ENCODE measurements at places on chromosomes 6 and 20. TPM values are rescaled to one million over a fixed set of nuclear protein-coding genes. Genes with fewer than 3 reads are reported as not detected.

DNA sequence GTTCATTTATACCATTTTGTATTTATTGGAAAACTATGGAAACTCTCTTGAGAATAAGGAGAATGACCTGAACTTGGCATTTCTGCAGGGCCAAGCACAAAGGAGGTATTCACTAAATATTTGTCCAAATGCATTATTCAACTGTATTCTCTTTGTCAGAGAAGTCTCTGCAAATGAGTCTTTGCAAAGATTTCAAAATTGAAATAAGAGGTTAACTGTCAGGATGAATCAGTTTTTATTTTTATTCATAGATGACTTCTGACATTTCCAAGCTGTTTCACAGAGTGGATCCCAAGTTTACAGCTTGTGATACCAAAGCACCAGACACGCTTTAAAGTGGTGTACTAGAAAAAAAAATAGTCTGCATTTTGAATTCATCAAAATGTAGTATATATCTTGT lies 131.6 kb downstream of the UTRN start:
- no peak for DNase-seq

DNA sequence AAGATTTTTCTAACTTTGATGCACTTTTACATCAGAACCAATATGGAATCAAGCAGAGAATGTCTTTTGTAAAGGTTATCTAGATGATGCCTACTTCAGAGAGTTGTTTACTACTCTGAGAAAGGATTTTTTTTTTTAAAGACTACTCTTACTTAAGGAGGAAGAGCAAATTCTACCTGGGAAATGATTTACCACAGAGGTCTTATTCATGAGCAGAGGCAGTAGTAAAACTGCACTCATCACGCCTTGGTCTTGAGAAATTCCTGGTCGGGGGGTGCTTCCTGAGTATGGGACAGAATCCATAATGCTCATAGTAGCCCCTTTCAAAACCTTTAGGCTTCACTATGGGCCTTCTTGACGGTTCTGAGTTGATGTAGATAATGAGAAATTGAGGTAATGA lies 241.8 kb upstream of the PREP start:
- no peak for DNase-seq

- DNase-seq: no peak
Measured at GRCh38 chr6:106574741-106575458, 54.4 kb downstream of the RTN4IP1 start.

DNA sequence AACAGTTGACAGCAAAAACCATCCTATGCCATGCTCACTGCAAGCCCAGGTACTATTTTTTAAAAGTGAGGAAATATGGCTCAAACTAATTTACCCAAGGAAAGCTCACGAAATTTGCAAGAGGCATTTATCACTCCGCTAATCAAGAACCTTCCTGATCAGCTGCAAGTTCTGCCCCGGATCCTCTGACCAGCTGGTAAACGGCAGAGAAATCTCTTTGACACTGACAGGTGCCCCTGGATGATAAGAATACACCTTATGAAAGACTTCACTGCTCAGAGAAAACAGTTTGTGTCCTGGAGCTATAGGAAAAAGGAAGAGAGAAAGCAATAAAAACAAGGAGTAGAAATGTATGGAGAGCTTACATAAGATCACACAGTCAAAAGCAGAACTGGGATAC lies 6.4 kb downstream of the CNKSR3 start:
- no peak for DNase-seq

GRCh38 chr6:84773431-84774156 lies 9.2 kb upstream of the TBX18 start:
- DNase-seq: no peak

GRCh38 chr6:44128020-44128917 lies 915 bp downstream of the TMEM63B start:
- DNase-seq: peak; percentile 76

DNA sequence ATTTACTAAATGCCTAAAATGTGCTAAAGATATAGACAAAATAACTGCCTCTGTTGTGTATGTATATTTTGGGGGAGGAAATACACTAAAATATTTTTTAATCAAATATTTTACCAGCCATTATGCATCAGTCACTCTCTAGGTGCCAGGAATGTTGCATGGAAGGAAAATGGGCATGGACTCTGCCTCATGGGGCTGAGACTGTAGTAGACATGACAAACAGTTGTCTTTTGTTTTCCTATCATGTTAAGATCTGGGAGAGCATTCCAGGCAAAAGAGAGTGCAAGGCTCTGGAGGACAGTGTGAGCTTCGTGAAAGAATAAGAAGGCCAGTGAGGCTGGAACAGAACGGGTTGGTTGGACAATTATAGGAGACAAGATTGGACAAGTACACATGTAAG lies 26.5 kb downstream of the HLA-DOB start:
- no peak for DNase-seq

DNA sequence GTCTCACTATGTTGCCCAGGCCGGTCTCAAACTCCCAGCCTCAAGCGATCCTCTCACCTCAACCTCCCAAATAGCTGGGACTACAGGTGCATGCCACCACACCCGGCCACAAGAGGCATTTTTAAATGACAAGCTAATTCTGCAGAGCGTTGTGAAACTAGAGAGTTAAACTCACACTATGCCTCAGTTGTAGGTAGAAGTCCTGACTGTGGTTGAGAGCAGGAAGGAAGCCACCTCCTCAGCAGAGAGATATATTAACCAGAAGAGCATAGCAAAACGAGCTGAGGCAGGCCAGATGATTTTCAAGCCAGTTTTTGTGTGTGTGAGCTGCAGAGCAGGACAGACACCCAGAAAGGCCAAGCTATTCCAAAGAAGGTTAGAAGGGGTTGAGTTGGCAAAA lies 150.3 kb downstream of the MBOAT1 start:
- DNase-seq: no peak

DNA sequence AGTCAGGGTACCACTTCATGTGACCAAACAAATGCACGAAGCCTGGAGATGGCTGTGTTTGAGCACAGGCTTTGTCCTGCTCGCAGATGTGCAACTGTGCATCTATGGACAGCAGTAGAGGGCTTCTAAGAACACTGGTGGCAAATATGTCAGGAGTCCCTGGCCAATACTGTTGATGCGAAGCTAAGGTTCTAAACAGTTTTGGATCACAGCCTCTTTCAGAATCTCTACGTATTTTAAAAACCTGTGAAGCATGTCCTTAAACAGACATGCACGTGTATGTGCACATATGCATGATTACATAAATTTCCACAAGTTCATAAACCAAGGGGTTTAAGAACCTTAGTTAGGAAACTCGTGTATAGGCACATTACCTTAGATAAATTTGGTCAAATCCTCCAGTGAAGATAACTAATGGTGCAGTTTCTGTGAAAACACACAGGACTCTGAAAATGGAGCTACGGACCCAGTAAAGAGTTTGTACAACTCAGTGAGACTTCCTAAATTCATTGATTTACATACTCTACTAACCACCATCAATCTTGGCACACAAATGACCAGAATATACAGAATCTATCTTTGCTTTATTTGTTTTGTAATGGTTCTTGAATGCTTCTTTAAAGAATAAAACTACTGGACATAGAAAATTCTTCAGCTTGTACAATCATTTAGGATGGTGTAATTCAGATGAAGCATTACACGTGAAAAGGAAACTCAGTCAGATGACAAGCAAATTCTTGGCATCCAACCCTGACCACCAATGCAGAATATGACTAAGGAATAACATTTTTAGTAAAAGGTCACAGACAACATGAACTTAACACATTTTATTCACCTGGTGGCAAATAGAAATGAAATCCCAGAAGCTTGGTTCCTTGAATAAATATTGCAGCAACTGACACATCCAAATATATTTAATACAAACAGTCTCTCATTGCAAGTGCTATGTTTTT lies 27.4 kb downstream of the KCNQ5 start:
- DNase-seq: no peak

- DNase-seq: no peak
Measured at GRCh38 chr6:78948785-78949184, 81.4 kb downstream of the IRAK1BP1 start.

DNA sequence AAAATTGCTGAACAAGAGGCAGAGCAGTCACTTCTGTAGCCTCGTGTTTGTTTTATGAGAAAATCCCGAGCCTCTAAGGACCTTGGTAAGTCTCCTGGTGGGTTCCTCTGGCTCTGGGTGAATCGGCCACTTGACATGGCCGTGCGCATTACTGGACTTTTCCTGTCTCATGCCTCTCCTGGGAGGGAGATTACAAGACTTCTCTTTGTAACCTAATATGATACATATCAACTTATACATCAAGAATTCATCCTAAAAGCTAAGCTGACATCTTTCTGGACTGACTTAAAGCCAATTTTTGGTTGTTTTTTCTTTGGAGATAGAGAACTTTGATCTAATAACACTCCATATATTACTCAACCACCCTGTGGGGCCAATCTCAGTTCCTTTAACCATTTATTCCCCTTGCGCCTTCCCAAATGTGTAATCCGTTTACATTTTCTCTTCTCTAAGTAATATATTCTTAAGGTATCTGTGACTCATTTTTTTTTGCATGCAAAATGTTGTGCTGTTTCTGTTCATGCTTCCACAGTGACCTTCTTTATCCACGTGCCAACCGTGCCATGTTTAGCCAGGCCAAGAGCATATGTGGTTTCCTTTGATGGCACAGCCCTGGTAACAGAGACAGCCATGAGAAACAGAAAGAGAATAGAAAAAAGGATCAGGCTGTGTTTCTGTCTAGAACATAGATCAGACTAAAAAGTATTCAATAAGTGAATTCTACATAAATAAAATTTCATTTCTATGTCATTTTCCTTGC lies 47.5 kb upstream of the JAG1 start:
- no peak for DNase-seq

DNA sequence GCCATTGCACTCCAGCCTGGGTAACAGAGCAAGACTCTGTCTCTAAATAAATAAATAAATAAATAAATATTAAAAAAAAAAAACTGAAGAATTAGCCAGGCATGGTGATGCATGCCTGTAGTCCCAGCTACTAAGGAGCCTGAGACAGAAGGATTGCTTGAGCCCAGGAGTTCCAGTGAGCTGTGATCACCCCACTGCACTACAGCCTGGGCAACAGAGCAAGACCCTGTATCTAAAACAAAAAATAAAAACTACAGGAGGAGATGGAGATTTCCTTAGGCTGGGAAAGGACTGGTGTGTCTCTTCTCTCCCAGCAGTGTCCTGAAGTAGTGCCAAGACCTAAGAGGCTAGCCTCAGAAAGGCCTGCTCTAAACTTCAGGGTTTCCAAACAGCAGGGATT lies 8.1 kb upstream of the GTF3C6 start:
- no peak for DNase-seq

- no peak for DNase-seq
Measured at GRCh38 chr20:2283706-2284423, 11.9 kb upstream of the TGM3 start.

- DNase-seq: no peak
Measured at GRCh38 chr6:28001751-28002150, 44.7 kb downstream of the OR2B6 start.

GRCh38 chr20:7463290-7463689 lies 477.0 kb downstream of the HAO1 start:
- DNase-seq: no peak

GRCh38 chr6:124512431-124512830 lies 449.8 kb upstream of the RNF217 start:
- no peak for DNase-seq

- no peak for DNase-seq
Measured at GRCh38 chr20:24004471-24004870, 15.9 kb upstream of the GGTLC1 start.

- DNase-seq: no peak
Measured at GRCh38 chr6:111668410-111668809, 62.7 kb upstream of the TRAF3IP2 start.

- DNase-seq: no peak
Measured at GRCh38 chr20:36355469-36356171, 49.5 kb downstream of the DLGAP4 start.

DNA sequence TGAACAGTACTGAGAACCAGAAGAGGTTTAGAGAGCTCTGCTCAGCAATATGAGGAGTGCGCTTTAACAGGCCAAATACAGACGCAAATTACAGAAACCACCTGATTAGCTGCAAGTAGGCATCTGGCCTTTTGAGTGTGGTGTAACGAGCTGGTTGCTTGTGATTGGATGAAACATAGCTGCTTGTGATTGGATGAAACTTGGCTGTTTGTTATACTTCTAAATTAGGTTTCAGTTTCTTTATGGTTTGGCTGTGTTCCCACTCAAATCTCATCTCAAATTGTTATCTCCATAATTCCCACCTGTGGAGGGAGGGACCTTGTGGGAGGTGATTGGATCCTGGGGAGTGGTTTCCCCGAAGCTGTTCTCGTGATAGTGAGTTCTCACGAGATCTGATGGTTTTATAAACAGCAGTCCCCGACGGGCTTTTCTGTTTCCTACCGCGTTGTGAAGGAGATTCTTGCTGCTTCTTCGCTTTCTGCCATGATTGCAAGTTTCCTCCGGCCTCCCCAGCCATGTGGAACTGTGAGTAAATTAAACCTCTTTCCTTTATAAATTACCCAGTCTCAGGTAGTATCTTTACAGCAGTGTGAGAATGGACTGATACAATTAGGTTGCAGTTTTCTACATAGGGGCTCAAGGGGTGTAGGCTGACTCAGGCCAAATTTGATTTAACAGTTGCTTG lies 655.9 kb upstream of the MAN1A1 start:
- DNase-seq: no peak

DNA sequence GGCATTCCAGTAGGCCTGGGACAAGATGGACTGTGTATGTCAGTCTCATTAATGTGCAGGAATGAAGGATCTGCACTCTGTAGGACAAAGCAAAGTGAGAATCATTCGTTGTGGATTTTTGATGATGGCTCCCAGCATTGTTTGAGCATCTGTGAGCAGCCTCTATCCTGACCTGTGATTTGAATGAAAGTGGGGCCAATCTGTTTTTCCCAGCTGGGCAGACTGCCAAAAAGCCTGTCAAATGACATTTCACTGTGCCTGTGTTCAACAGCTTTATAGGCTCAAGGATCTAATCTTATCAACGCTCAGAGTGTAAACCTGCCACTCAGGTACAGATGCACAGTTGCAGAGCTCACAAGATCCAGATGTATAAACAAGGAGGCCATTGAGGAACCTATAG lies 86.7 kb upstream of the SYNDIG1 start:
- no peak for DNase-seq

- DNase-seq: no peak
Measured at GRCh38 chr20:57717797-57718196, 8.0 kb upstream of the PMEPA1 start.

- no peak for DNase-seq
Measured at GRCh38 chr6:35582315-35582714, 69.6 kb upstream of the TULP1 start.

The CRNKL1 gene
- total RNA-seq: 20.2 TPM

The SPATS1 gene
- total RNA-seq: not detected

The ZNF391 gene
- total RNA-seq: 2.1 TPM

The POPDC3 gene
- total RNA-seq: 1.9 TPM

The SLC22A2 gene
- total RNA-seq: not detected

The SPTLC3 gene
- 35.3 TPM for total RNA-seq

The MROH8 gene
- 1.5 TPM for total RNA-seq

The KIAA1755 gene
- total RNA-seq: 2.3 TPM

The C4A gene
- 200 TPM for total RNA-seq

The GSTA4 gene
- 72.4 TPM for total RNA-seq

The ANKRD6 gene
- 20.2 TPM for total RNA-seq

The ZHX3 gene
- 45.3 TPM for total RNA-seq

The CCDC170 gene
- 0.55 TPM for total RNA-seq

The PHACTR1 gene
- 72.8 TPM for total RNA-seq

The ENPP3 gene
- total RNA-seq: 0.87 TPM

The SIGLEC1 gene
- 53.6 TPM for total RNA-seq

The UBE3D gene
- total RNA-seq: 4.4 TPM
